ENCODE measurements at places on chromosomes 11 and 22.

DNA sequence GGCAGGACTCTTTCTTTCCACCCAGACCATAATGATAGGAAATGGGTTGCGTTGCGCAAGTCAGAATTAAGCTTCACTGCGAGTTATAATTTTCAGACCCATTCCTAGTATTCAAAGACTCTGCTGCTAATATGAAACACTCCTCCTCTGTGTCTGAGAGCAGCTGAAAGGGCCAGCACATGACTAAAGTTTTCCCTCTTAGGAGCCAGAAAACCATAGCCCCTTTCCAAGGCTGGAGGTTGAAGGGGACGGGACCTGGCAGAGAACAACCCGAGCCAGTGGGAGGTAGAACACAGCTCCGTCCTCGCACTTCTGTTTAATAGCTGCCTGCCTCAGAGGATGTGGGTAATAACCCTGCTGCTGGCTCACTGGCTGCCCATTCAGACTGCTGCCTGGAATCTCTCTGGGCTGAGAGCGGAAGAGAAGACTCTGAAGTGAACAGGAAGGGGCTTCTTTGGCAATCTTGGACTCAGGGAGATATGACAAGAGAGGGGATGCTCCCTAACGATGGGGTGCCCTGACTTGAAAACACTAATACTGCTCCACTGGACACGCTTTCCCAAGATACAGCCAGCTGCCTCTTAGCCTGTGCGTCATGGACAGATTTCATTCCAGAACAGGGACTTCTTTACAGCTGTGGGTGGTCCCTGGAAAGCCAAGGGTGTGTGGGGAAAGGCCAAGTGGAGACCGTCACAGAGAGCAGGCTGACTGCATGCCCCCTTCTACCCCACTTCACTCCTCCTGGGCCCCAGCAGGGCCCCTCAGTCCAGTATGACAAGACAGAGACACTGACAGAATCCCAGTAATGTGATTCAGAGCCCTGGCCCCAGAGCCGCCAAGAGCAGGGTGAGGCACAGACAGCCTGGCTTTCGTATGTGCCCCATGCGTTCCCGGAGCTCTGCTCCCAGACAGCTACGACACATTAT is 156.9 kb downstream of the FEZ1 start:
- DNase-seq = no peak

- no peak for DNase-seq
Measured at GRCh38 chr11:132054822-132055221, 684.4 kb downstream of the NTM start.

GRCh38 chr11:124518989-124519451 is 24.4 kb downstream of the OR8B12 start:
- no peak for DNase-seq

DNA sequence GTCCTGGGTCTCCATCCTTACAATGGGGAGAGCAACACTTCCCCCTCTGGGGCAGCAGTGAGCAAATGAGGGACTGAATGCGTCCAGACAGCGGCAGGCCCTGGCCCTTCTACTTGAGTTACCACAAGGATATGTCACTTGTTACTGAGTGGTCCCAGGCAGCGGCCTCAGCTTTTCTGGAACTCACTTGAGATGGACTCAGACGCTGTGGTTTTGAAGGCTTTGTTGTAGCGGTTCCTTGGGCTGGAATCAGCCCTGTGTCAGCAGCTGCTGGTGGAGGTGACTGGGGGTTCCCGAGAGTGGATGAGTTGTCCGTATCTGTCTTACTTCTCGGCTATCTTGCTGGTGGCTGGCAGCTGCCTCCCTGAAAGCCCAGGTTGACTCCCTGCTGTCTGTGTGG is 77.0 kb downstream of the MICAL2 start:
- no peak for DNase-seq

- no peak for DNase-seq
Measured at GRCh38 chr11:116976941-116977570, 121.2 kb downstream of the SIK3 start.

- no peak for DNase-seq
Measured at GRCh38 chr11:120652705-120653335, 141.3 kb downstream of the GRIK4 start.

DNA sequence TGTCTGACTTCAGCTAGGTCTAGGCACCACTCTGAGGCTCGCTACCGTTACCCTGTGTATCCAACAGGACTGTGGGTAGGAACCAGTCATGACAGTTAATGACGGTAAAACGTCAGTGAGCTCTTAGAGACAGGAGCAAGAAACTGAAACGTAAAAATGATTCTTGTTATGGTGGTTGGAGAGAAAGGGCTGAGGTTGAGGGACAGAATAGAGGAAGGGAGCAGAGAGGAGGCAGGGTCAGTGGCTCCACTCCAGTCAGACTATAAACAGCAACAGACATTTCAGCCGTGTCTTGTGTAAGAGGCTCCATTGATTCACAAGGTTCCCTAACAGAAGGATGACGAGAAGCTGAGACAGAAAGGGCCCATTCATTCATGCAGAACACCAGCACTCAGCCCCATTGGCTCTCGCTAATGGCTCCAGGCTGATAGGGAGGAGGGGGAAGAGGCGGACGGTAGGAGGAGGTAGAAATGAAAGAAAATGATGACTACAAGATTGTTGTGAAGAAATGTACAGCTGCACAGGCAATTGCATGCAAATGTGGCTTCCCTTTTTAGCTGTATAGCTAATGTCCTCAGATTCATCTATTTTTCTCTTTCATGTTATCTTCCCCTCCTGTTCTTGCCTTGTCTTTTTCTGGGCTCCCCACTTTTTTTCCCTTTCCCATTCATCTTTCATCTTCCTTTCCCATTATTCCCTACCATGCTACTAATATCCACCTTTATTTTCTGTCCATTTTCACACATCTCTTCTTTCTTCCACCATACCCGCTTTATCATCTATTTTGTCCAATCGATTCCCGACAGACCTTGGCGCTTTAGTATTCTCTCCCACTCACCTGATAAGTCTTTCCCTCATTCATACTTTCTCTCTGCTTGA is 34.3 kb downstream of the ETS1 start:
- DNase-seq = peak; percentile 76

- no peak for DNase-seq
Measured at GRCh38 chr11:83976086-83976485, 689.9 kb upstream of the CCDC90B start.

GRCh38 chr22:38414009-38414395 is 41.0 kb downstream of the KCNJ4 start:
- no peak for DNase-seq

GRCh38 chr22:30742291-30743256 is 47.9 kb downstream of the OSBP2 start:
- DNase-seq = no peak

DNA sequence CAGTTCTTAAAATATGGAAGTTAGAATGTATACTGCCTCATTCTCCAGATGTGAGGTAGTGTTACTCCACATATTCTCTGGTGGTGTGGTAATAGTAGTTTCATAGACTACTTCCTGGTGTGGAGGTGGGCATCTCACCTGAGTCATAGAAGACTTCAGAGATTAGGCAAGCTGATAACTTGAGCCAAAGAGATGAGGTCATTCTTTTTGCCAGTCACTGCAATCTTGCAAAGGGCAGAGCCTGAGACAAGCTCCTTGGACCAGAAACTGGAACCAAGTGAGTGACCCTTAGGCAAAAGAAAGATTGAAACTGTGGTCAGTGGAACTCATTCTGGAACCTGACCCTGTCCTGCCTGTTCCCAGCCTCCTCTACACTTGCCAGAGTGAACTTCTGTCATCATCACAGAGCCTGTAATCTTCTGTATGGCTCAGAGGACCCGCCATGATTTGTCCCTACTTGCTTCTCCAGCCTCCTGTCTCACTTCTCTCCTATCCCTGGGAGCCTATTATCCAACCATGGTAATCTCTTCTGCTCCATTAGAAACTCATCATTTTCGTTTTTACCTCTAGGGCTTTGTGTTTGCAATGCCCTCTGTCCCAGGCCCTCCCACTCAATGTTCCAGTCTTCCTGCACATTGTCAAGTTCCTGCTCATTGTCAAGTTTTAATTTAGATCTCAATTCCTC is 10.6 kb upstream of the CCDC83 start:
- no peak for DNase-seq
